ENCODE measurements at places on chromosomes 13 and 19.

DNA sequence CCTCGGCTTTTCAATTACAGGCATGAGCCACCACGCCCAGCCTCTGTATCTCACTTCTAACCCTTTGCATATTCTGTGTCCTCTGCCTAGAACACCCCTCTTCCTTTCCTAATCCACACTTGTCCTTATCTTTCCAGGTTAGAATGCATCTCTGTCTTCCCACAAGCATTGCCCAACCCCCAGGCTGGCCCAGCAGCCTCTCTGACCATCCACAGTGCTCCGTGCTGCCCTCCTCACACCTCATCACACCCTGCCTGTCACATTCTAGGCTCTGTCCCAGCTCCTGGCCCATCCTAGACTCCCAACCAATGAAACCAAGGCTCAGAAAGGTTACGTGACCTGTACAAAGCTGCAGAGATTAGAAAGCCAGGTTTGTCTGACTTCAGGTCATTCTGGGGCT lies 11.3 kb downstream of the JAK3 start:
- DNase-seq: no peak

DNA sequence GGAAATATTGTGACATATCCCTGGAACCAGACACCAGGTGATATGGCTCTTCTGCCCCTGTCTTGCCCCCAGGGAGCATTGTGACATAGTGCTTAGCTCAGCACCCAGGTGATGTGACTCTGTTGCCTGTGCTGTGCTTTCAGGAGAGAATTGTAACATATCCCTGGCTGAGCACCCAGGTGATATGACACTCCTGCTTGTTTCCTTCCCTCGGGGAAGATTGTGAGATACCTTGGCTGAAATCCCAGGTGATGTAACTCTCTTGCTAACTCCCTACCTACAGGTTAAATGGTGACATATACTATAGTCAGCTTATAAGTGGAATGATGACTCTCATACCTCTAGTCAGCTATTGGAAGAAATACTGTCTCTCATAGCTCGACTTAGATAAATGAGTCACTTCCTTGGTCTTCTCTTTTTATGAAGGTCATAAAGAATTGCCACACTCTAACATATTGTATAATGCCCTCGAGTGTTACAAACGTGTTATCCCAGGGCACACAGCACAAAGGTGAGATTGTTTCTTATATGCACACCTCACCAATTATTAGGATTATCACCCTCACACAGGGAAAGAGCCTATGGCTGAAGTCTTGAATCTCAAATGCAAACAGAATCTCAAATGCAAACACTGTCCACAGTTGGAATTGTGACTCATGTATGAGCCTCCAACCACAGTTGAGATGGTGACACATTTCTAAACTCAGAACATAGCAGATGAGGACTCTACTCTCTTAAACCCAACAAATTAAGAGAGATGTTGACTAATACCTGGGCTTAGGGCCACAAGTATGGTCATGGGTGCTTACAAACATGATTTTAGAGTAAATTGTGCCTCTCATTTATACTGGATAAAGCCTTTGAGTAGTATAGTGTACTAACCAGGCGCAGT lies 32.7 kb upstream of the ZNF254 start:
- DNase-seq: peak; percentile 96

GRCh38 chr19:32361574-32362317 lies 16.3 kb downstream of the ZNF507 start:
- DNase-seq: no peak

GRCh38 chr19:58548859-58549663 lies 5.2 kb downstream of the TRIM28 start:
- no peak for DNase-seq

DNA sequence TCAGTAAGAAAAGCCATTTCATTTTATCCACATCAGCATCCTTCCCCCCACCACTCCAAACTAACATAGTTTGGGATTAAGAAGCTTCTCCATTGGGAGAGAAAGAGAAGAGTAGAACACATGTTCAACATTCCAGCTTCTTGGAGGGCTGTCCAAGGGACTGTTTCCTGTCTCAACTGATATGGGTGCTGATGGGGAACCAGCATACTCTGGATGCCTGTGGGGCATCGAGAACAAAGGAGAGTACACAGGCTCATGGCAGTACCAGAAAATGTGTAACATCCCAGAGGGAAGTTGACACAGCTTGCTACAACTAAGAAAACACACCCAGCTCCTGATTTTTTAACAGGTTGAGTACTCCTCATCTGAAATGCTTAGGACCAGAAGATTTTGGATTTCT lies 24.7 kb downstream of the SUCLA2 start:
- no peak for DNase-seq

- DNase-seq: no peak
These were observed 9.3 kb upstream of the FBXL3 start for GRCh38 chr13:77036279-77036678.

GRCh38 chr13:98528663-98529064 lies 48.2 kb downstream of the STK24 start:
- no peak for DNase-seq

- DNase-seq: peak; percentile 31
These were observed 245.4 kb upstream of the SPRY2 start for GRCh38 chr13:80586356-80586755.

GRCh38 chr19:681029-682019 lies 5.1 kb downstream of the FSTL3 start:
- DNase-seq: no peak

DNA sequence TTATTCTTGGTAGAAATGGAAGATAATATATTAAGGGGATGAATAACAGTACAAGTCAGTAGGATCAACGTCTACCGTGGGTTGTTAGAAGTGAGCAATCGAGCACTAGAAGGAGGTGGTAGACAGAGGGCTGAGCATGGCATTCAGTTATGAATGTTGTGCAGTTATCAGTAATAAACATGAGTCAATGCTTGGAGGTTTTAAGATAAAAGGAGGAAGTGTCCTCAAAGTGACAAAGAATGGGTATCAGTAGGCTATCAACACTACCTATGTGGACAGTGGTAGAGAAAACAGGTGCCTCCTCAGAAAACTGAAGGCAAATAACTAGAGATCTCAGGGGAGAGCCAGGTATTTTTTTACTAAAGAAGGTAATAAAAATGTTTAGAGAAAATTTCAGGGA lies 1607.0 kb downstream of the PCDH9 start:
- DNase-seq: no peak

GRCh38 chr19:55962186-55962585 lies 14.6 kb downstream of the NLRP8 start:
- DNase-seq: no peak

GRCh38 chr19:30733826-30734550 lies 361.8 kb downstream of the ZNF536 start:
- no peak for DNase-seq

DNA sequence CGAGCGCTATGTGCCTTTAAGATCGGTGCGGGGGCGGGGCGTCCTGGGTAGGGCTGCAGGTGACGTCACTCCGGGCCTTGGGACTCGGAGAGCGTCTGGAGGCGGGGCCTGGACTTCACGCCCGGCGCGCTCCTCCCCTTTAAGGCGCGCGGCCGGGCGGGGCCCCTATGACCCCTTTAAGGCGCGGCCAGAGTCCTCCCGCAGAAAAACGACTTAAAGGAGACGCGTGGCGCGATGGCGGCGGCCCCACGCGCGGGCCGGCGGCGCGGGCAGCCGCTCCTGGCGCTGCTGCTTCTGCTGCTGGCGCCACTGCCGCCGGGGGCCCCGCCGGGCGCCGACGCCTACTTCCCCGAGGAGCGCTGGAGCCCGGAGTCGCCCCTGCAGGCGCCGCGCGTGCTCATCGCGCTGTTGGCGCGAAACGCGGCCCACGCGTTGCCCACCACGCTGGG lies at the start of gene COLGALT1:
COLGALT1 (plus strand) TSS at position 170 of the 449 bp plus-strand sequence; CDS start at position 235, 65 bp downstream.
- DNase-seq: peak; percentile 99

DNA sequence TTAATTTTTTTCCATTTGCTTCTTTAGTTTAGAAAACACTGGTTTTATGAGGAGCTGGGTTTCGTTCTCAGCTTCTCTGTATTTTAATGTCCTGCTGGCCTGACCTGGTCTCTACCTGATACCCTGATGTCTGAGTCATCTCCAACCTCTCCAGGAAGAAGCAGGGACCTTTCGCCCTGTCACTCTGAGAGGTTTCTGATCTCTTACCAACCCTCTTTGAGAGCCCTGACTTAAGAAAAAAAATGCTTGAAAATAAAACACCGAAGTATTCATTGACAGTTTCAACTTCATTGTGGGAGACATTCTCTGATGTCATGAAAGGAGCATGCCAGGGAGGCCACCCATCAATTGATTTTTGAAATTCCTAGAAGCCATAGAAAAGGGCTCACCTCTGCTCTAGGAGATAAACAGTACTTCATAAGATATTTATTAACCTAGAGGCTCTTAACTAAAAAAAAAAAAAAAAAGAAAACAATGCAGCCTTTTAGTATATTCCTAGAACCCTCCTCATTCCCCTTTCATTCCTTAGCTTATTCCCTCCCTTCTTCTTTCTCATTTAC lies 234.8 kb downstream of the ENOX1 start:
- no peak for DNase-seq

DNA sequence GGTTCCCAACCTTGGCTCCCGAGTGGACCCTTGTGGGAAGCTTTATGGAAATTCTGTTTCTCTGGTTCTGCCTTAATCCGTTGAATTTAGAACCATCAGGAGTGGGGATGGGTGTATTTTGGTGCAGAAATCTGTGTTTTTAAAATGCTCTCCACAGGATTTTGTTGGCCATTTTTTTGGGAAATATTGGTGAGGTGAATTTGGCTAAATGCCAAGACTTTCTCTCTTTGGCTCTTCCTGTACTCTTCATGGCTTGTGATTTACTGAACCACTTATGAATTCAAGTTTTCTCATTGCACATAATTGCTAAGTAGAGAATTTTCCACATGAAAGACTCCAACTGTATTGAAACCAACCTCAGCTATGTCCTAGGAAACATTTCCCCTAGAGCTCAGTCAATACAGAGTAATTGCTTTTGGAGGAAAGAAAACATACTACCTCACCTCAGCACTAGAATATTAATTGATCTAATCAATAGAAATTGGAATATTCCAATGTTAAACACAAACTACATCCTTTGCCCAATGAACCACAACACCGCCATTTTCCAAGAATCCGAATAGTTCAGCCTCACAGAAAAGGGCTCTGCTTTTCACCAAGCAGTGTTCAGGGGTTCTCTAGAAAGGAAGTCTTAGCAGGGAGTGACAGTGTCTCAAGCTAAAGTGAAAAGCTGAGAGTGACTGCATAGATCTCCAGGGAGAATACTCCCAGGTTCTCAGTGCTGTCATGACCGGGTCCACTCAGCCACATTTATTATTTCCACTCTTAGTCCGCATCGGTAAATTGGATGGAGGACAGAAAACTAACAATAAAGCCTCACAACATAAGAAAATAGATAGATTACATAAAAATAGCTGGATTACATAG lies 60.3 kb downstream of the ERCC5 start:
- no peak for DNase-seq

DNA sequence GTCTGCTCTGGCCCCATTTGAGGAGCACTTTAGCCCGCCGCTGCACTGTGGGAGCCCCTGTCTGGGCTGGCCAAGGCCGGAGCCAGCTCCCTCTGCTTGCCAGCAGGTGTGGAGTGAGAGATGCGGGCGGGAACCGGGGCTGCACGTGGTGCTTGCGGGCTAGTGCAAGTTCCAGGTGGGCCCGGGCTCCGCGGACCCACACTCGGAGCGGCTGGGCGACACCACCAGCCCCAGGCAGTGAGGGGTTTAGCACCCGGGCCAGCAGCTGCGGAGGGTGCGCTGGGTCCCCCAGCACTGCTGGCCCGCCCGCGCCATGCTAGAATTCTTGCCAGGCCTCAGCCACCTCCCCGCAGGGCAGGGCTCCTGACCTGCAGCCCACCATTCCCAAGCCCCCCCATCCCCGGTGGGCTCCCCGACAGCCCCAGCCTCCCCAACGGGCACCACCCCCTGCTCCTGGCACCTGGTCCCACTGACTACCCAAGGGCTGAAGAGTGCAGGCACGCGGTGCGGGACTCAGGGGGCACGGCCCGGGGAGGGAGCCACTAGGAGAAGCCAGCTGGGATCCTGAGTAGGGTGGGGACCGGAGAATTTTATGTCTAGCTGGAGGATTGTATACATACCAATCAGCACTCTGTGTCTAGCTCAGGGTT lies 19.1 kb downstream of the COMMD6 start:
- DNase-seq: no peak

DNA sequence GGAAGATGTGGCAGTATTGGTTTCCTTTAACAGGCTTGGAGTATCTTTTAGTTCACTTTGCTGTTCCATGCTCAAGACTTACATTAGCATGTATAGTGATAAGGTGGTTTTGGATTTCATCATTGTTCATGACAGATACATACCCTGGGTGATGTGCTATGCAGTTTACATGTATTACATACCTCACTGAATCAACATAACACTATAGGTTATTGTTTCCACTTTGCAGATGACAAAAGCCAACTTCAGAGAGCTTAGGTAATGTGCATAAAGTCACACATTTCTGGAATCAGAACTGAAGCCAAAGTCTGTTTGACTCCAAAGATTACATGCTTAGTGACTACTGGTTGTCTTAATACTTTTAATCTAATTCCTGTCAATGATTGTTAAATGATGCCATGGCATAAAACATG lies 7.1 kb downstream of the COMMD6 start:
- no peak for DNase-seq

DNA sequence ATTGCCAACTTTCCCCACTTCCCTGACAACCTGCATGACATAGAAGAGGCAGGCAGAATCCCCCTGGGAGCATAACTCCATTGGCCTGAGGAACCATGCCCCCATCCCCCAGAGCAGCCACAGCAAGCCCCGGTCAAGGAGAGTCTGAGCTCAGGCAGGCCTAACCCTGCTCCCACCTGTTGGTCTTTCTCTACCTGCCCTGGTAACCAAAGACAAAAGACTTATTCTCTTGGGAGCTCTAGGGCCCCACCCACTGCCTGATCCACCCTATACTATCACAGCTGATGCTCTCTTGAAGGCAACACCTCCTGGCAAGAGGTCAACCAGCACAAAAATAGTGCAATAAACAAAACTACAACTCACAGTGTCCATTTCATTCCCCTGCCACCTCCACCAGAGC lies 59.3 kb downstream of the TNFSF13B start:
- DNase-seq: no peak

- no peak for DNase-seq
These were observed 5.8 kb upstream of the PROZ start for GRCh38 chr13:113152691-113152983.

- peak; percentile 47 for DNase-seq
These were observed 852.7 kb upstream of the KLHL1 start for GRCh38 chr13:70960841-70961443.

DNA sequence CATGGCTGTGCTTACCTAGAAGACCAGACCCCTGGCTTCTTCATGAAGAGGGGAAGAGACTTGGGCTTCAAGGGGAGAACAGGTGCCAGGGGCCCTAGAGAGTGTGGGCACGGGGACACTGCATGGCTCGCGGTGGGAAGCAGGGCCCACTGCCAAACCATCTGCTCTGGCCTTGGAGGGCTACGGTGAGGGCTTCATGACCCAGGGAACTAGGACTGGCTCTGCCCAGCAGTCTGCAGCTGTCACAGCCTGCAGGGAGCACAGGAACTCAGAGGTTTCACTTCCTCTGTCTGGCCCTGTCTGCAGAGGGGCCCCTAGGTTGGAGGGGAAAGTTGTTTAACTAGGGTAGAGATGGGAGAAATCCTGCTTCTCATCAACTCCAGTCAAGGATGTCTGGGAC lies 4.3 kb downstream of the ERCC1 start:
- no peak for DNase-seq

- no peak for DNase-seq
These were observed 29.6 kb downstream of the EPN1 start for GRCh38 chr19:55704494-55705245.

Measured in MCF 10A (cell line).